ENCODE measurements at places on chromosomes 5 and 9.

- no peak for DNase-seq
Observed at GRCh38 chr9:87535817-87536539, 38.3 kb downstream of the DAPK1 start.

DNA sequence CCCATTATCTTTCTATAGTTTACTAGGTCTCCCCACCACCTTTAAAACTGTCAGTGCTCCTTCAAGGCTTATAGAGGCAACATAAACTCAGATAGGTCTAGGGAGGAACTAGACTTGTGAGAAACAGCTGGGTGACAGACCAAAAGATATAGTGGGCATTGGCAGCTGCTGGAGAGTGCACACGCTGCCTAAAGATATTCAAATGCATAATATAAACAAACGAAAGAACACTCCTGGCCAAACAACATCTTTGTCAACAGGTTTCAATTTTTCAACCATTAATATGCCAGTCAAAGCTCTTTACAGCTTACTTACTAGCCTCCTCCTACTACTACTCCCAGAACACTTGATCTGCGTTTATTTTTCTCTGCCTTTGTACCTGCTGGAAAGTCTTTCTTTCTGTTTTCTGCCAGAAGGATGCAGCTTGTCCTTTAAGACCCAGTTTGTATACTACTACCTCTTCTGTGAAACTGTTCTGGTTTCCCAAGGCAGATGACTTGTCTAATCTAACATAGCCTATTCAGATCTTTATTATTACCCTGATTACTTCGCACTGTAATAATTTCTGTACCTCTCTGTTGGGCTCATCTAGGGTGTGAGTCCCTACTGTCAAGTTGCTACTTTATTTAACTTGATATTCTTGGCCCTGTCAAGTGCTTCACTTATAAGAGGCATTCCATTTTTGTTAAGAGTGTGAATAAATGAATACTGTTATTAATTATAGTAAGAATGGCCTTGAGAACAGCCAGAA lies 14.3 kb downstream of the KDM3B start:
- DNase-seq, result no peak

DNA sequence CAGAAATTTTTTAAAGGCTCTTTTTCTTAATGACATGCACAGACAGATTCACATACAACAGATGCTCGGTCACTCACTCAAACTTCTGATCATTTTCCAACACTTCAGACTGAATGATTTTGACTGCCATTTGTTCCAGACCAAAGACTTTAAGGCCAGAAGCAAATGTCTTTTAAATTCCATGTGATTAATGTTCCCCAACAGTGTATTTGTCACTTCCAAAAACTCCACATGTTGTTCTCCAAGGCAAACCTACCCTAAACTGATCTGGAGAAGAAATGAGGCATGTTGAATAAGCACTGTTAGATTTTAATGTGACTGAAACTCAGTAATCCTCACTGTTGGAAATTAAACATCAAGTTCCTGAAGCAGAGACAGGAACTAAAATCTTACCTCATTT lies 366.7 kb downstream of the GABRG2 start:
- no peak for DNase-seq

DNA sequence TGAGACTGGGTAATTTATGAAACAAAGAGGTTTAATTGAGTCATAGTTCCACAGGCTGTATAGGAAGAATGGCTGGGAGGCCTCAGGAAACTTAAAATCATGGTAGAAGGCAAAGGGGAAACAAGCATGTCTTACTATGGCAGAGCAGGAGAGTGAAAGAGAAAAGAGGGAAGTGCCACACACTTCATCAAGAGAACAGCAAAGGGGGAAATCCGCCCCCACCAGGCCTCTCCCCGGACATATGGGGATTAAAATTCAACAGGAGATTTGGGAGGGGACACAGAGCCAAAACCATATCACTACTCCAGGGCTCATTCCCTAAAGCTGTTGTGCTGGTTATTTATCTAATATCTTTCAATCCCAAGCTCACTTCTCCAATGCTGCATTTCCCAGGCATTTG lies 50.2 kb upstream of the NR3C1 start:
- DNase-seq, result no peak

GRCh38 chr9:119095072-119095471 lies 274.2 kb downstream of the BRINP1 start:
- no peak for DNase-seq

DNA sequence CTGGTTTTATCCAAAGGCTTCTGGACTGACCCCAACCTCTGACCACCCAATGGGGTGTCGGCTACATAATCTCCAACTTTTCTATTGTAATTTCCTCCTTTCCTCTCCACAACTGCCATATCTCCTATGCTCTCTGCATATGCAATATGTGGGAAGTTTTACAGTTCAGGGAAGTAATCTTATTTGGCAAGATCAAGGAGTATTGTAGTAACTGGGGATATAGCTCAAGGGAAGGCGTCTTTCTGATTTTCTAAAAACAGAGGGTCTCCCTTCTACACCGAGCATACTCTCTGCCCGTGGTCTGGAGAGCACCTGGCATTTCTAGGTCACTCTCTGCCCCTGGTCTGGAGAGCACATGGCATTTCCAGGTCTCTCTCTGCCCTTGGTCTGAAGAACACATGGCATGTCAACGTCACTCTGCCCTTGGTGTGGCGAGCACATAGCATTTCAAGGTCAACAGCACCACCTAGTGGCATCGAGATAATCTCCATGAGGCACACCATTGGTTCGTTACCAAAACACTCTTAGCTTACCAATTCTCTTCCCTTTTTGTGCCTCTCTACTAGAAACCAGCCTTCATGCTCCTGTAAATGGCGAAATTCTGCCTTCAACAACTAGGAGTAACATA lies 616.4 kb upstream of the NUDT12 start:
- DNase-seq, result no peak

DNA sequence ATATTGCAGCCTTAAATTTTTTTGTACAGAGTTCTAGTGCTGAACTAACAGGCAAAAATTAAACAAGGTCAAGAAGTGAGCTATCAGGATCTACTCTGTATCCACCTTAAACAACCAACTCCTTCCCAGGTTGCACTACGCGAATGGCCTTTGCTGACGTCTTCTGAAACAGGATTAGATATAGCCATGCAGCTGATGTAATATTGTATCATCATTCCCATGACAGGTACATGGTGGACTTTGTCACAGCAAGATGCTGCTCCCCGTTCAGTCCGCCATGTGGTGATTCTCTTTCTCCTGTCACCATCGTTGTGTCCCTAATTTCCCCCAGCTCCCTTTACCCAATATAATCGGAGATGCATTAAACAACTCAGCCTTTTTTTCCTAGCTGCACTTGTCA lies 328.9 kb downstream of the DEPDC1B start:
- no peak for DNase-seq

DNA sequence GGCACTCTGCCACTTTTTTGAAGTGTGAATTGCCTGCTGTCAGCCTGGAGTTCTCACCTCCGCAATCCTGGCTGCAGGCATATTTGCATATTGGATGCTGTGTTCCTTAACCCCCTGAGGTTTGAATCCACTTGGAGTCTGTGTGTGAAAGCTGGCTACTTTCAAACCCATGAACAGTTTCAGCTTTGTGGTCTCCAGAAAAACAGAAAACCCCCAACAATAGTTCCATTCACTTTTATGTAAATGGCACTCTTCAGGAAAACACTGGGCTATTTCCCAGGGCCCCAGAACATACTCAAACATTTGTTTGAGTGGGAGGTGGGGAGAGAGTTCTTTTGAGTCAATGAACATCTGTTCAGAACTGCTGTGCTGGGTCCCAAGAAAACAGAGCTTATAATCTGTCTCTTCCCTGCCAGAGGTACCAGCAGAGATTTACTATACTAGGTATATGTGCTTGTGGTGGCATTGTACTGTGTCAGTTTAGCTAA lies 5.0 kb downstream of the NUDT2 start:
- no peak for DNase-seq

DNA sequence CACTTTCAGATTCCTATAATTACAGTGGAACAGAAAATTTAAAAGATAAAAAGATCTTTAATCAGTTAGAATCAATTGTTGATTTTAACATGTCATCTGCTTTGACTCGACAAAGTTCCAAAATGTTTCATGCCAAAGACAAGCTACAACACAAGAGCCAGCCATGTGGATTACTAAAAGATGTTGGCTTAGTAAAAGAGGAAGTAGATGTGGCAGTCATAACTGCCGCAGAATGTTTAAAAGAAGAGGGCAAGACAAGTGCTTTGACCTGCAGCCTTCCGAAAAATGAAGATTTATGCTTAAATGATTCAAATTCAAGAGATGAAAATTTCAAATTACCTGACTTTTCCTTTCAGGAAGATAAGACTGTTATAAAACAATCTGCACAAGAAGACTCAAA lies 29.5 kb downstream of the ZFYVE16 start:
- DNase-seq, result no peak

DNA sequence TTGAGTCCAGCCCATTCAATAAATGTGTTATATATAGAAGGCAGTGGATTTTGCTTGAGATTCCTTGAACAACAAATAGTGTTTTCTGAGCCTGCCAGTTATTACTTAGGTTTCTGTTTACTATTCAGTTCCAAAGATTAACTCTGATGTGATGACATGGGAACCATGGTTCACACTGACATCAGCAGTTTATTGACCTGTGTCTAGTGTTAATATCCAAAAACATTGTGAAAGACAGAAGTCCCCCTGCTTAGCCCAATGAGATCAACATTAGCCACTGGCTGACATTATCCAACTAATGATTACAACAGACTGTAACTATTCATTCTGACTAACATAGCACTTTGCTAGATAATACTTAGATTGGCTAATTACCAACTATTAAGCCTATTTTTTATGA lies 14.9 kb downstream of the APBA1 start:
- no peak for DNase-seq
